ENCODE measurements at places on chromosomes 5 and 9.

- DNase-seq, result no peak
Observed at GRCh38 chr9:90074316-90074962, 469.6 kb downstream of the GADD45G start.

DNA sequence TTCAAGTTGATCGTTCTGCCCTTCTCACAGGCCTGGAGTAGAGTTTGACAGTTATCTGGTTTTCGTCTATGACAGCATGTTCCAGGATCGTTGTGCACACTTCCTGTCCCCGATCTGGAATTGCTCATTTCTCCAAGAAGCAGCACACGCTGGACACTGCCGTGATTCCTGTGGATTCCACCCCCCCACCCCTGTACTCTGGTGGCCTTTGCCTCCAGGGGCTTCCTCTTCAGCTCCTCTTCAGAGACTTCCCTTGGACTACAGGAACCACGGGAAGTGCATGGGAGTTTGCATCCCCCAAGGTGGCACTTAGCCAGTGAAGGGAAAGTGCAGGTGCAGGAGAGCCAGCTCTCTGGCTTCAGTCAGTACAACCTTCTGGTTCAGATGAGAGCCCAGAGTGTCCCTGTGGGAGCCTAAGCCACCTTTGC lies 160.7 kb downstream of the CACNA1B start:
- no peak for DNase-seq

- no peak for DNase-seq
Observed at GRCh38 chr5:75536694-75537360, 25.1 kb downstream of the POLK start.

DNA sequence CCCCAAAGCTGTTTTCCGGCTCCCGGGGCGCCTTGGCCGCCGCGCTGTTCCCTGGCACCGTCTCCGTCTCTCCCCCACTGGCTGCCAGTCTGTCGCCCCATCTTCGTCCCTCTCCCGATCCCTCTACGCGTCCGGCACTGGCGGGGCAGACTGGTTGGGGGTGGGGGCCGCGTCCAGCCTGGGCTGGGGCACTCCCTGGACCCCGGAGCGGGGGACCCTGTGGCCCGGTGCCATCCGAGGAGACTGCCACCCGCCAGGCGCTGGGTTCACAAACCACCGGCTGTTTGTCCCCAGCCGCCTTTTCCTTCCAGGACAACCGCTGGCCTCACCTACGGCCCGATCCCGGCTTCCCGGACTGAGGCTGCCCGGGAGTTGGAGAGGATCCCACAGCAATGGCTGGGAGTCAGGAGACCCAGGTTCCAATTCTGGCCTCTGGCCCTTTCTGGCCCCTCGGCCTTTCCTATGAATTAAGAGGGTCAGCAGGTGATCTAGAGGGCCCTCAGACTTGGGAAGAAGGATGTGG lies 1.0 kb upstream of the FIBCD1 start:
- DNase-seq, result no peak

DNA sequence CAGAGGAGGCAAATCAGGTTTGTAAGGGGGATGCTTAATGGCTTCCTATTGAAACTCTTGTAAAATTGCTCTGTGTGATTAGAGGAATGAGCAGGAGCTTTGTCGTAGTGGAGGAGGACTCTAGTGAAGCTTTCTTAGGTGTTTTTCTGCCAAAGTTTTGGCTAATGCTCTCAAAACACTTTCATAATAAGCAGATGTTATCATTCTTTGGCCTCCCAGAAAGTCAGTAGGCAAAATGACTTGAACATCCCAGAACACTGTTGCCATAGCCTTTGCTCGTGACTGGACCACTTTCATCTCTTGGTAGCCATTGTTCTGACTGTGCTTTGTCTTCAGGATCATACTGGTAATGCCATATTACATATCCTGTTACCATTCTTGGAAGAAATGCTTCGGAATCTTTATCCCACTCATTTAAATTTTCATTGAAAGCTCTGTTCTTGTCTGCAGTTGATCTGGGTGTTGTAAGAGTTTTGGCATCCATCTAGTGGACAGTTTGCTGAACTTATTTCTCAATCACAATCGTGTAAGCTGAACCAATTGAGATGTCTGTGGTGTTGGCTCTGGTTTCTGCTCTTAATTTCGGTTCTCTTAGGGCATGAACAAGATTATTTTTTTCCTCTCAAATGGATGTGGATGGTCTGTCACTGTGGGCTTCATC lies 187.6 kb downstream of the COMMD10 start:
- DNase-seq, result no peak

- DNase-seq, result no peak
Observed at GRCh38 chr9:138053321-138053868, 175.8 kb downstream of the CACNA1B start.

DNA sequence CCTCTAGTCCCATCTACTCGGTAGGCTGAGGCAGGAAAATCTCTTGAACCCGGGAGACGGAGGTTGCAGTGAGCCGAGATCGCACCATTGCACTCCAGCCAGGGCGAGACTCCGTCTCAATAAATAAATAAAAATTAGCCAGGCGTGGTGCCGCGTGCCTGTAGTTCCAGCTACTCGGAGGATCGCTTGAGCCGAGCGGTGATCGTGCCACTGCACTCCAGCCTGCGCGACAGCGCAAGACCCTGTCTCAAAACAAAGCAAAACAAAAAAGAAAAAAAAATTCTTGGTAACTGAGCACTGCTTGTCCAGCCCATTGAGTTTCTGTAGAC lies 710 bp upstream of the WDR55 start:
- DNase-seq, result no peak

DNA sequence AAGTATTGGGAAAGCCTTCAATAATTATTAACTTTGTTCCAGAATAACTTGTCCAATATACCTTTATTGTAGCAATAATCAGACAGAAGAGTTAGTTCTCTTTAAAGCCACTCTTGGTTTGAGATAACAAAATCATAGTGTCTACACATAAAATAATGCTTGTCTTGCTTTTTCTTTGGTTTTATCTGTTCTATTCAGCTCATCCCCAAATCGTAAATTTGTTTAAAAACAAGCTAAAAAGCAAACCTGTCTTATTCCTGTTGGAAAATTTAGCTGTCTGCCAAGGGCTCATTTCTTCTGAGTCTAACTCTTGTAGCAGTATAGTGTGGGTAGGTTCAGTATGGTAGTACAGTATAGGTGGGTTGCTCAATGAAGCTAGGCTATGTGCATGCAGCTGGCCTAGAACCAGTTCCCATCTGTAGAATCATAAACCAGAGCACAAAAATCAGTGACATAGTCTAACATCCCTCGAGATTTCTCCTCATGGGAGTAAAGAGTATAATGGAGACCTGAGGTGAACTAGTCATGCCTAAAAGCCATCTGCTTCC lies 17.9 kb upstream of the APBA1 start:
- no peak for DNase-seq

GRCh38 chr5:137372773-137373160 lies 126.4 kb downstream of the SPOCK1 start:
- DNase-seq, result no peak

DNA sequence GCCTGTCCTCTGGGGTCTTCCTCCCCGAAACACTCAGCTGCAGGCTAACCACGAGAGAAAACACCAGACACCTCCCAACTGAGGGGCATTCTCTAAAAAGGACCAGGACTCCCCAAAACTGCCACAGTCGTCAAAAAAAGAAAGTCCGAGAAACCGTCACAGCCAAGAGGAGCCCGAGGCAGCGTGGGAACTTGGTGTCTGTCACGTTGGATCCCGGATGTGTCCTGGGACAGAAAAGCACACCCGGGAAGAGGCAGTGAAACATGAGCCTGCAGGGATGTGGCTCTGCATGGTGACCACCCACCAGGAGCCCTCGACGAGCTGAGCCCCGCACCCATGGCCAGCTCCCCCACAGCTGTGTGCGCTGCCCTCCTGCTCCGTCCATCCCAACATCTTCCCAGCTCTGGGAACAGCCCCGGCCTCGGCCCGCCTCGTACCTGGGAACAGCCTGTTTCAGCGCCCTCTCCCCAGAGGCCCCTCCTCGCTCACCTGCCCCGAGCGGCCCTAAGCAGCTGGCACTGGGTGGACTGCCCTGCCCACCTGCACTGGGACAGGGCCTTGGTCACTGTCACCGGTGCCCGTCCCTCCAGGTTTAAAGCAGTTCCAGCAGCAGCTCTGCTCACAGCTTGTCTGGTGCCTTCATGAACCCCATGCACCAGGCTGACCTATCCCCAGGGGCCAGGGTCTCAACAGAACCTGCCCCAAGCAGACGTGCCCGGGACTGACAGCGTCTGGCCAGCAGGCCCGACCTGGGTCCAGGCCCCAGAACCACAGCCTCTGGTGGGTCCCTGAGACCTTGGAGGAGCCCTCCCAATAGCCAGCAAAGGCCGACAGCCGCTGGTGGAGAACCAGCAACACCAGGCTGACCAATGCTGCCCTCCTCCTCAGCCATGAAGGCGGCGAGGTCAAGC lies 10.9 kb downstream of the SLC12A7 start:
- DNase-seq, result no peak

- DNase-seq, result no peak
Observed at GRCh38 chr9:94534901-94535300, 20.0 kb upstream of the PCAT7 start.

DNA sequence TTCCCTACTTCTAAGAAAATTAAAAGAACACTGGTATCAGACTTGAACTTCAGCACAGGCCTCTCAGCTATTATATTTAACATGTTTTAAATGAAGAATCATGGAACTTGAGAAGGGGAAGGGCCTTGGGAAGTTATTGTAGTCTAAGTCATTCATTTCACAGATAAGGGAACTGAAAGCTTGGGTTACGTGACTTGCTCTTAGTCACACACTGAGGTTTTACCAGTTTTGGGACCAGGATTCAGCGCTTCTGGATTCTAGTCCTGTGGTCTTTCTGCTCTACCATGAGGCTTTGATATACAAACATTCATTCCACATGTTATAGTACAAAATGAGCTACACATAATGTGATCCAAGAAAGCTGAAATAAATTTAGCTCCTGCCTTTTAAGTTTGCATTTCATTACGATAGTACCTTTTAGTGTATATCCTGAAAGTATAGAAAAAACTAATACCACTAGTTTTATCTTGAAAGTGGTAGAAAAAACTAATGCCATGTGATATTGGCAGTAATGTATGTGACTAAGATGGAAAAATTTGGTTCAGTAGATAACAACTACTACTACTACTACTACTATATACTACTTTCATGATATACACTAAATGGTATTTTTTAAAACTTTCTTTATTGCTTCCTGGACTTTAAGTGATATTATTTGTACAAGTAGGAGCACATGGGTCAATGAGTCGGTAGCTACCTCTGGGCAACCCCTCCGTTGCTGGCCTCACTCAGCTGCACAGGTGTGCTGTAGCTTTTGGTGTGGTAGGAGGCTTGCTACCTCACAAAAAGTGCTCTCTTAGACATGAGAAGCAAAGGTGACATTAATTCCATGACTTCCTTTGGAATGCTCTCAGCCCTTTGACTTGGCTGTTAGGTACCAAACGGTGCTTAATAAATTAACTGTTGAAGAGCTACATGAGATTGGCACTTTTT lies 40.7 kb downstream of the F2RL2 start:
- DNase-seq, result no peak

DNA sequence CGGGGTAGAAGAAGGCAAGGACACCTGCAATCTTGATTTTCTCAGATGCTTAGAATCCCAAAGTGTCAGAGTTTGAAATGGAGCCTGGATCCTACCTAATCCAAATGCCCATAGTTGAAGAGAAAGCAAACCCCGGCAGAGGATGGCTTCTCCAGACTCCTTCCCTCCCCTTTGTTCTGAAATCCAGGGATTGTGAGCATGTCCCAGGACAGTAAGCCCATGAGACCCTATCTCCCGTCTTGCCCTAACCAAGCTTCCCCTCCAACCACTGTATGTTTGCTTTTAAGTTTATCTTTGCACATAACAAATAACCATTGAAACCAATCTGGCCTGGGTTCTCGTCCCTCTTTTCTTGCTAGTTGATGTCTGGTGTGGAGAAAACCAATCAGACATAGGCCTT lies 78.3 kb upstream of the NIPAL4 start:
- DNase-seq, result no peak

GRCh38 chr5:173917788-173918786 lies 29.9 kb downstream of the CPEB4 start:
- no peak for DNase-seq

GRCh38 chr9:130156672-130157071 lies 15.5 kb upstream of the NCS1 start:
- DNase-seq, result no peak

DNA sequence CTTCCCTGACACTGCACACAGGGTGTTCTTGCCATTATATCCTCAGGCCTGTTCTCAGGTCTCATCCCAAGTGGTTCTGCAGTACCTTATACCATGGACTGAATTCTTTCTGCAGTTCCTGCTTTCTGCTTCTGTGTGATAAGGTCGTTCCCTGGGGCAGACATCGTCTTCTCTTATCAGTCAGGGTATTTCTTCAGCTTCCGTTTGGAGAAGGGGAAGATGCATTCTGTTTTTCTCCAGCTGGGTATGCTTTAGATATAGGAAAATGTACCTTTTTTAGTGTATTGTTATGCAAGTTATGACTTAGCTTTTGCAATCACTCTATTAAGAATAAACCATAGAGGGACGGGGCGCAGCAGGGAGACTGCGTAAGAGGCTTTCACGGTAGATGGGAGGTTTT lies 31.1 kb downstream of the RALGPS1 start:
- no peak for DNase-seq

DNA sequence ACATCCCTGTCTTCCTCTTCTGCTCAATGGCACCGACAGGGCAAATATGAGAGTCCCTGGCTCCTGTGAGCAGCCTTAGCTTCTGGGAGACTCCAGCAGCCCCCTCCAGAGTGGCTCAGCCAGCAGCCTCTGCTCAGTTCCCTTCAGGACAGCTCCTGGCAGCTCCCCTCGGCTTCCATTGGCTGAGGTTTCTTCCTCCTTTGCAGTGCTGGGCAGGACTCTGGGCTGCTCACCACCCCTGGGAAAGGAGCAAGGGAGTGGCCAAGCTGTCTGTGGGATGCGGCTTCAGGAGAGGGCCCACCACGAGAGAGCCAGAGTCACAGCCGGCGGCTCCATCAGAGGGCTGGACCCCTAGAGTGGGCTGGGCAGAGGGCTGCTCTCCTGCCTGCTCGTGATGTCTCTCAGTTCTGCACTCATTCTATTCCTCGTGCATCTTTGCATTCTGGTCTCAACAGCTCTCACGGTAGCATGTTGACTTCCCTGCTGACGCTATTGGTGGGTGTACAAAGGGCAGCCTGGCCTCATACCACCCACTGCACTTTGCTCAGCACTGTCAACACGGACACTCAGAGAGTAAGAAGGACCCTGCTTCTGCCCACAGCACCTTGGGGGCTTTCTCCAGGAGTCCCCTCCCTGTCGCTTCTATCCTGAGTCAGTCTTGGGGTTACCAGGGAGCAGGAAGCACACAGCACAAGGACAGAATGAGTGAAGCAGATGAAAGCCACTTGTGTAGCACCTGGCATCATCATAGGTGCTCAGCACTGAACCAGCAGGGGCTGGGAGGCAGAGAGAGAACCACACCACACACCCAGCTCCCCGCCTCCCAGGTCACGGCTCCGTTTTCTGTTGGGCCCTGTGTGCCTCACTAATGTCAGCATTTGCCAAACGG lies 80.9 kb upstream of the ALDH1B1 start:
- DNase-seq, result no peak
